ENCODE measurements at places on chromosomes 12 and 14. TPM values are rescaled to one million over a fixed set of nuclear protein-coding genes. Genes with fewer than 3 reads are reported as not detected.

The EPYC gene
- not detected for total RNA-seq

The CACNA2D4 gene
- total RNA-seq = 8.6 TPM

The CLEC9A gene
- total RNA-seq = 1.2 TPM

The SGPP1 gene
- 30.2 TPM for total RNA-seq

The GPRC5D gene
- not detected for total RNA-seq

The EMP1 gene
- total RNA-seq = 66.0 TPM

The RIN3 gene
- total RNA-seq = 33.7 TPM

The OR11H6 gene
- not detected for total RNA-seq
